ENCODE measurements at places on chromosomes 4 and X.

- DNase-seq: peak; percentile 75
Measured at GRCh38 chrX:129772796-129773431, 6.8 kb upstream of the SASH3 start.

DNA sequence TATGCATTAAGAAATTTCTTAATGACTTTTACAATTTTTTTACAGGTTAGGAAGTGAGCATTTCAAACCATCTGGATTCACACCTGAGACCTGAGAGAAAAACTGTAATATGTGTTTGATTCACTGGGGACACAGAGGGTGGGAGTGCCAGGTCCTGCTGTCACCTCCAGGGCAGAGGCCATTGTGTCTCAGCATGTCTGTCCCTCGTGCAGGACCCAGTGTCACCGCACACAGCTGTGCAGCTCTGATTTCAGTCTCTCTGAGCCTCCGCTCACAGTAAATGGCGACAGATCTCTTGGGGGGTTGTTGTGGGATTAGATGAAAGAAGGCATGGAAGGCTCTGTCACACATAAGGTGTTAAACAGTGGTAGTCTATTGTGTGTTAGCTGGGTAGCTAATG, 23.0 kb upstream of the CLDN24 start:
- DNase-seq: no peak

GRCh38 chrX:121642415-121642814, 595.0 kb downstream of the GLUD2 start:
- DNase-seq: no peak

GRCh38 chr4:7505116-7505900, 70.6 kb upstream of the PSAPL1 start:
- no peak for DNase-seq

DNA sequence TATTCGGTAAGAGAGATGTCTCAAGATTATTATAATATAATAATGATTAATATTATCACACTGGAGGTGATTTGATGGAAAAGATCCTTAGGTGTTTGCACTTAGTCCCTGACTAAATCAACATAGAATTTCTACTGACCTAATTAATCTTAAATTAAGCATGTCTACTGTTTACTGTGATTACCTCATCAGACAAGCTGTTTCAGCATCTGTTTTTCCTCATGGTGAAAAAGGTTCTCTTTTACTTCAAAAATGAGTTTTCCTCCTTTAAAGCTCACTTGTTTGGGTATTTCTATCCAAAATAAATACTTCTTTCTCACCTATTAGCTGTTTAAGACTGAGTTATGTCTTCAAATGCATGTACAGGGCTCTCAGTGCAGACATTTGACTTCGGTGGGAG, 407.8 kb downstream of the NKX6-1 start:
- no peak for DNase-seq

- DNase-seq: no peak
Measured at GRCh38 chr4:174284487-174284886, 776 bp downstream of the CEP44 start.

GRCh38 chr4:38166082-38166481, 205.9 kb downstream of the PTTG2 start:
- peak; percentile 32 for DNase-seq

GRCh38 chrX:46628460-46629371, 55.2 kb downstream of the CHST7 start:
- peak; percentile 1 for DNase-seq

DNA sequence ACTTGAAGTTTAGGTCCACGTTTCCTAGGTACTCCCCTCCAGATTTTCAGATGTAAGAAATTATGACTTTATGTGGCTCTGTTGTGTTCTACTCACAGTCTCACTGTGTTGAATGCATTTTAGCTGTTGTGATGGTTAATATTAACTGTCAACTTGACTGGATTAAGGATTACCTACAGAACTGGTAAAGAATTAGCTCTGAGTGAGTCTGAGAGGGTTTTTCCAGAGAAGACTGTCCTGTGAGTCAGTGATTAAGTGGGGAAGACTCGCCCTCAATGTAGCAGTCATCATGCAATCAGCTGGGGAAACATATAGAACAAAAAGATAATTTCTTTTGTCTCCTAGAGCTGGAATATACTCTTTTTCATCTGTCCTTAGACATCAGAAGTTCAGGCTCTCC, 493.4 kb downstream of the ACTRT1 start:
- no peak for DNase-seq

DNA sequence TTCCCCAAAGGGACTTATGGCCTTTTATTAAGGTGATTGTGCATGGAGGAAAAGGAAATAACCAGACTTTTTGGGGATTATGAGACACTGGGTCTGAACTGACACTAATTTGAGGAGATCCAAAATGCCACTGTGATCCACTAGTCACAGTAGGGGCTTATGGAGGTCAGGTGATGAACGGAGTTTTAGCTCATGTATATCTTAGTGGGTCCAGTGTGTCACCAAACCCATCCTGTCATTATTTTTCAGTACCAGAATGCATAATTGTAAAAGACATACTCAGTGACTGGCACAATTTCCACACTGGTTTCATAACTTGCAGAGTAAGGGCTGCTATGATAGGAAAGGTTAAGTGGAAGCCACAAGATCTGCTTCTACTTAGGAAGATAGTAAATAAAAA, 131.3 kb downstream of the RTL3 start:
- DNase-seq: no peak

DNA sequence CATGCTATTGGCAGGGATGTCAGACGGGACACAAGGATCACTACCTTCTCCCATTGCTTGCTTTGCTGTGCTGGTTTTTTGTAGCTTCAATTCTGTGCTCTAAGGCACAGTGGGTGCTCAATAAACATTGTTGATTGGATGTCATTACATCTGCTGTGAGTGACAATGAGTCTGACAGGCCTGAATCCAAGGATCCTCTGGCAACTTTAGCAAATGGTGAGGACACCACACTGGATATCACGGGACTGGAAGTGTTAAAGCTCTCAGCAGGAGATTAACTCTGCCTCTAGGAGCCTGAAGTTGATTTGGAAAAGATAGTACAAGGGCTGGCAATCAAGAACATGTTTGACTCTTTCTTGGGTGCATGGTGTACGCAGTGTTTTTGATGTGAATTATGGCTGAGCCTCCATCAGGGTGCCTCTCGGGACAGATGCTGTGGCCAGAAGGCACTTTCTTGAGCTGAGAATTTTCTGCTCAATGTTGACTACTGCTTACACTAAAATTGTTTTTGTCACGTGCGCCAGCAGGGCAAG, 217.9 kb downstream of the ARAP2 start:
- no peak for DNase-seq

DNA sequence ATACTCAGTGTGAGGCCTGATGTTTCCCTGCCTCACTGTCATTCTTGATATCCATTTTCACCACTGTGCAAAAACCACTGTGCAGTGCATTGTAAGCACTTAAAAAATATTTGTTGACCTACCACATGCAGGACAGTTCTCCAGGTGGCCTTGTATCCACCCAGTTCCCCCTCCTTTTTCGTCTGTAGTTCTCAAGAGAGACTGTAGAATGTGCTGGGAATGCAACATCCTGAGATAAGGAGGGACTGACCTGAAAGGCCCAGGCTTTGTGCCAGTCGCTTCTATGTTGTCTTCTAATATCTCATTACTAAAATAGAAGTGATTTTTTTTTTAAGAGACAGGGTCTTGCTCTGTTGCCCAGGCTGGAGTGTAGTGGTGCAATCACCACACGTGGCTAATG, 21.7 kb upstream of the PAQR3 start:
- DNase-seq: no peak

- no peak for DNase-seq
Measured at GRCh38 chrX:21799767-21800166, 39.6 kb upstream of the MBTPS2 start.

- no peak for DNase-seq
Measured at GRCh38 chr4:24470666-24471485, 113.5 kb downstream of the DHX15 start.

GRCh38 chr4:101596781-101597552, 193.6 kb upstream of the BANK1 start:
- peak; percentile 13 for DNase-seq

- DNase-seq: no peak
Measured at GRCh38 chr4:164956766-164957643, 20.5 kb downstream of the TRIM61 start.

- DNase-seq: no peak
Measured at GRCh38 chr4:156293657-156294297, 340.1 kb upstream of the CTSO start.

- DNase-seq: no peak
Measured at GRCh38 chr4:96342196-96342595, 502.3 kb downstream of the PDHA2 start.

- DNase-seq: peak; percentile 62
Measured at GRCh38 chr4:120616-121015, 3.7 kb upstream of the ZNF718 start.

- no peak for DNase-seq
Measured at GRCh38 chrX:36974911-36975310, 33.3 kb upstream of the FAM47C start.

DNA sequence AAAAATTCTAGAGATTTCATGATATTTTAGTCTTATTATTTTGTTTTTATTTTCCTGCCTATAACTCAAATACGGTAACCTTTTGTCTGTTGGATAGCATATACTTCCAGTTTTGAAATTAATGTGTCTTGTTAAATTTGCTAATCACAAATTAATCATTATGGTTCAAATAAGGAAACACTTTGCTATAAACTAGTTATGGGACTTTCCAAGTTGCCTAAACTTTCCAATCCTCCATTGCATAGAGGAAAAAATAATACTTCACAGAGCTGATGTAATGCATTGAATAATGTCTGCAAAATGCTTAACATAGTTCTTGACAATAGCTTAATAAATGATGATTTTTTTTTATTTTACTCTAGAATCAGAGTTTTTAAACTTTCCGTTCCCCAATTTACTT, 4.7 kb downstream of the GUCY1B1 start:
- no peak for DNase-seq

DNA sequence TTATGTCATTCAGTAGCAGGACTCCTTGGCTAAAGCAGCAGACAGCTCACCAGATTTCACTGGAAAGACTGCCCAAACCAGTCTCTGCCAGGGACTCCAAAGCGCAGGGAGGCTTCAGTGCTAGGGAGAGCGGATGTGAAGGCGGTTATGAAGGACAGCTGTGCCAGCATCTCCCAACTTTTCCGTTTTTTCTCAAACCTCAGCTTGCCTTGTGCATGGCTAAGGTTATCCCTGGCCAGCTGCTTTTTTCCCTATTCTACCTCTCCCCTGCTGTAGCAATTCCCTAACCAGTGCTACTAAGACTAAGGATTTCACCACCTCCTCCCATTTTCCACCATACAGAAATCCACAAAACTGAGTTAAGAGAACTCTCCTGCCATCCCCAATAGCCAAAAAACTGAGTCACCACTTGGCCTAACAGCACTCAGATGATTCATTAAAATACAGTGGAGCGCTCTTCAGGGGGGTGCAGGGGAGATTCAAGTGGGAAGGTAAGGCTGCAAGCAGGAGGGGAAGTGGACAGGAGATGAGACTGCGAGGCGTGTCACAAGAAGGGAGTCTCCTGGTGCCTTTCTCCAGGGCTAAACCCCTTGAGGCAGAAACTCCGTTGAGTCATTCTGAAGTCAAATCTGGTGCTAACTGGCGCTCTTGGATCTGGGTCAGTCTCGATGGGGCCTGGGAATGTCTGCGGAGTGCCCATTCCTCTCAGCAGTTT, 90.7 kb downstream of the PALLD start:
- no peak for DNase-seq

- no peak for DNase-seq
Measured at GRCh38 chr4:90445380-90445779, 318.2 kb downstream of the CCSER1 start.

DNA sequence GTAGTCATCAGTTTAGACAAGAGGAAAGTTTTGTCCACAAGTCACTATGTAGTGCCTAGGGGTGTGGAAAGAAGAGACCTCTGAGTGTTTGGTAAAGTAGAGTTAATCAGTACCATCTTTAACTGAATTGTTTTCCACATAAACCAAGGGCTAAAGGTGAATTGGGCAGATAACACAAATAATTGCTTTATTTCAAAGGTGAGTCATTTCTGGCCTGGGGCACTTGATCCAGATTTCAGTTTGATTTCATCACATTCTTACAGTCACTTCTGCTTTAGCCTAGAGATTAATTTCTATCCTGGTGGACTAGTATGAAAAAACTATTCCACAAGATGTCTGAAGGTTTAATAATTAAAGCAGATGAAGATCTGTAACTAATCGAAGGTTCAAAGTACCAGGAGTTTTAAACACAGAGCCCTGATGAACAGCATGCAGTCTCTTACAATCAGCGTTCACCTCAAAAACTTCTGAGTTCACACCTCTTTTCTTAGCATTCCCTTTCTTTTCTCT, 74.5 kb upstream of the BOD1L1 start:
- DNase-seq: no peak

GRCh38 chr4:15242021-15242420, 185.8 kb upstream of the C1QTNF7 start:
- DNase-seq: no peak

- no peak for DNase-seq
Measured at GRCh38 chr4:165873298-165874071, 448 bp downstream of the TLL1 start.

GRCh38 chr4:85606505-85606904, 131.6 kb downstream of the ARHGAP24 start:
- no peak for DNase-seq

GRCh38 chr4:85659610-85660218, 184.8 kb downstream of the ARHGAP24 start:
- peak; percentile 6 for DNase-seq

- DNase-seq: no peak
Measured at GRCh38 chrX:44043496-44043895, 70.3 kb upstream of the NDP start.

DNA sequence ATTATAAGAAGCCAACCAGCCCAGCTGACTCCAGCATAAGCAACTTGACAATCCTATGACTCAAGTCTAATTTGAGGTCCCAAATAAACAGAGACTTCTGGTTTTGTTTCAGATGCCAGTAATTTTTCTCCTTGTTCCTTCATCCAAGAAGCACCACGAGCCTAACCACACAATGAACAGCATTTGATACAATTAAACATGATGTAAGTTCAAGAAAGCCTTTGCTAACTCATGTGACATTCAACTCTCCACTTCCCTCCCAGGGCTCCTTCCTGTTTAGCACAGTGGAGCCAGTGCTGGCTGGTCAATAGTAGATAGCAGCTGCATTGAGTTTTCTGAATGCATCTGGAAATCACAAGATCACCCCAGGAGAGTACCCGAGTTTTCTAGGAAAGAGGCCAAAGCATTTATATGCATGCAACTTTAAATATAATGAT, 206.3 kb downstream of the ARHGAP24 start:
- no peak for DNase-seq

DNA sequence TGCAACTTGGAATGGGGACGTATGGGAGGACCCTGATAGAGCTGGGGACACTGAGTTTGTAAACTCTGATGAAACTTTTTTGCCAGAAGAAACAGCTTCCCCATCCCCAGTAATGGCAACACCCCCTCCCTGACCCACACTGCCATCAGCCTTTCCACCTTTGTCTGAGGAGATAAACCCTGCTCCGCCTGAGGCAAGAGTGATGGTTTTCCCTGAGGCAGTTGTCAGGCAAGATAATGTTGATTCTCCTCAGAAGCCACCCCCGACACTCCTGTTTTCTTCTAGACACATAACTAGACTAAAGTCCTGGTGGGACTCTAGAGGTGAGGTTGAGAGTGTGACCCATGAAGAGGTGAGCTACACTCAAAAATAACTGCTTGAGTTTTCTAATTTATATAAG, 71.9 kb upstream of the STK26 start:
- DNase-seq: no peak
